ENCODE measurements at places on chromosomes 5 and 9.

DNA sequence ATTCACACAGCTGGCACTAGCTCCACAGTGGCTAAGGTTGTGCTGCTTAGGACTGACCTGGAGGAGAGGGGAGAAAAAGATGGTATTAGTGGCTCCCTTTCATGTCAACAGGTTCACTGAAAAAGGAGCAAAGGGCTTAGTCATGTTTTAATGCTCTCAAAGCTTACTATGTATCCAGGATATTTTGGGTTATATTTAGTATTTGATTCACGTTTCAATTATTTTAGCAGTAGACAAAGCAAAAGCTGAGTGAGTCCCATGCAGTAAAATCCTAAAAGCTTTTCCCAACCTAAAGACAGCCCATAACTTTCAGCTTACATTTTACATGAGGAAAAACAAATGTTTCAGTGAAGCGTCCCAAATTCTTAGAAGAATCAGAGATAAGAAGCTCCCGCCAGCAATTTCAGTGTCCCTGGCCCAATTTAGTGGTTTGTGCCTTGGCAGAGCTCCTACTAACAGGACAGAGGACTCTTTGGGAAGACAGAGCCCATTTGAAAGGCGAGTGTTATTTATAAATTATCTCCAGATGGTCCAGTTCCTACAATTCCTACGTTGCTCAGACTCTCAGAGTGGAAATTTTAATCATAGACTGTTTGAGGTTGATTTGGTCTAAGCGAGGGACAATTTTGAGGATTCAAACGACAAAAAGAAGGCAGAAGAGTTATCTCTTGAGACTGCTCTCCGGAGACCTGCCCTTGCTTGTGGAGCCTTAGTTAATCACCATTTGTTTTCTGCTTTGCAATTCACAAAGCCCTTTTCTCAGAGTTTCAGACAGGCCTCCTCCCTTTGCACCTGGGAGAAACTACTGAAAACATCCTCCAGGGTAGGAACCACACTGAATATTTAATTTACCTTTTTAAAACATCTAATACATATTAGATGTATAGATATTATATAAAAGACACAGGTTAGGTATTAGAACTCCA is 225.0 kb upstream of the ANKRD55 start:
- DNase-seq, result no peak

DNA sequence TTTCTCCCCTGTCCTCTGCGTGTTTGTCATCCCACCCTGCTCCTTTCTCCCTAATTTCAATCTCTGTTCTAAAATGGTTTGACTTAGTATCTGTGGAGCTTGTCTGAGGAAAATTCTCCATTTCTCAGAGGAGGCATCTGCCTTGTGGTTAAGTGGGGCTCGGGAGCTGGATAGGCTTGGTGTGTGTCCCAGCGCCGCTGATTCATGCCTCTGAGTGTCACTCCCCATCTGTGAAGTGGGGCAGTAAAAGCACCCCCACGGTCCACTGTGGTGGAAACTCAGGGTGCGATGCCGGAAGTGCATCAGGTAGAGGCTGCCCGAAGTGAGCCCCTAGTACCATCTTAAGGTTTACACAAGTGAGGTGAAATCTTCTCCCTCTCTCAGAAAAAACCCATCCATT is 37.6 kb downstream of the LRSAM1 start:
- no peak for DNase-seq

DNA sequence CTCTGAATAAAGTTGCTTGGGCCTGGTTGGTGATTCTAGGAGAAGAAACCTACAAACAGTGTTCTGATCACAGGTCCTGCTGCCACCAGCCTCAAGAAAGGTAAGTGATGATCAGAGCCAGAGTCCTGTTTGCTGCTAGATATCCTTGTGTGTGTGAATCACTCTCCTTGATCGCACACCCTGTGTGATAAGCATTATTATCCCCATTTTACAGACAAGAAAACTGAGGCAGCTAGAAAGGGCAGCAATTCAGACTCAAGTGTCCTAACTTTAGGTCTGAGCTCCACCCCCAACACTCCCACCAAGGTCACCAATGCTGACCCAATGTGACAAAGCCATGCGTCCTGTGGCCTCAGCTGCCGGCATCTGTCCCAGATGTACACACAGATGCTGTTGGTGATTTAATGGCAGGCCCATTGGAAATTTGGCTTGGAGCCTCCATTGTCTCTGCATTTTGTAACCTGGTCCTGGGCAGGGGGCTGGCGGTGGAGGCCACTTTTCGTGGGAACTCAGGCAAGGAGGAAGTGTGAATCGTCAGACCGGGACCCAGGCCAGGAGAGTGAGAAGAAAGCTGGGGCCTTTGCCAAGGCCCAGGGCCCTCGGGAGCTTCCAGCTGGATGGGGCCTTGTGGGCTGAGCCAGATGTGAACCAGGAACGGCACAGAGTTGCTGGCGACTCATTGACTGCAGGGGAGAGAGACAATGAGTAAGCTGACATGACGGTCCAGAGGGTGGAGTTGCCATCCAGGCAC is 29.8 kb upstream of the GGTA1 start:
- peak; percentile 86 for DNase-seq

DNA sequence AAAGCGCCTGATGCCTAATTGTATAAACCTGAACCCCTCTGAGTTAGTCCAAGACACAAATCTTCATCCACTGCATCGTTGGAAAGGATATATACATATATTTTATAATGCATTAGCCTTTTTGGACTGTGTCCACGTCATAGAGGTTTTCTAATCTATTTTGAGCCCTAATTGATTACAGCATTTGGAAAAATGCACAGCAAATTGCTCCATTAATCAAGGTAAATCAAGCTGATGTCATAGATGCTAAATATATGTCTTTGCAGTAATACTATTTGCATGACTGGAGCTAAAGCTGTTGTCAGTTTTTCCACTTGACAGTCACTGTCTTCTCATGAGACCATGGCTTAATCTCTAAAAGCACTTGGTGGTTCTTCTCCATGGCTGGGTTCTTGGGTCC is 483.5 kb upstream of the TNC start:
- DNase-seq, result no peak

DNA sequence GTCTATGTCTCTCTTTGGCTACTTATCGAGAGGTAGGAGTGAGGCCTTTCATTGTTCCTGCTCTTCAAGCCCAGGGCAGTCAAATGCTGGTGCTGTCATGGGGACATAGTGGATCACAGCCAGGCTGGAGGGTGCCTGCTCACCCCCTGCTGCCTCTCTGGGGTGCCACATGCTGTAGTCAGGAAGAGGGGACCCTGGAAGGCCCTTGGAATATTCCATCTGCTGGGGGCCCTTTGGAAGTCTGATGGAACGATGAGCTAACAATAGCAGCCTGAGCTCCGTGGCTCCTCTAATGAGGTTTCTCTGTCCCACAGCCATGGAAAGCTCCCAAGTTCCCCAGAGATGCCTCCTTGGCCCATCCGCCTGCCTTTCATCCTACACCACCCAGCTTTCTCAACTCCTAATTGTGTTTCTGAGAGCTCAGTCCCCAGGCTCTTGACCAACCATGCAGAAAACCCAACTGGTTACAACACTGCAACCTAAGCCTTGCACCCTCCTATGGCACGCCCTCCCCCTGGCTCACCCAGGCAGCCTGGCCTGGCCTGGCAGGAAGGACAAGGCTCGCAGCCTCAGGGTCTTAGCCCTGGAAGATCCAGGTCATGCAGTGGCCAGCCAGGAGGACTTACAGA is 91.7 kb downstream of the NRG2 start:
- DNase-seq, result no peak

- peak; percentile 57 for DNase-seq
Observed at GRCh38 chr5:100644185-100644584, 109.0 kb downstream of the FAM174A start.

- DNase-seq, result no peak
Observed at GRCh38 chr9:281741-282645, 67.3 kb downstream of the DOCK8 start.

DNA sequence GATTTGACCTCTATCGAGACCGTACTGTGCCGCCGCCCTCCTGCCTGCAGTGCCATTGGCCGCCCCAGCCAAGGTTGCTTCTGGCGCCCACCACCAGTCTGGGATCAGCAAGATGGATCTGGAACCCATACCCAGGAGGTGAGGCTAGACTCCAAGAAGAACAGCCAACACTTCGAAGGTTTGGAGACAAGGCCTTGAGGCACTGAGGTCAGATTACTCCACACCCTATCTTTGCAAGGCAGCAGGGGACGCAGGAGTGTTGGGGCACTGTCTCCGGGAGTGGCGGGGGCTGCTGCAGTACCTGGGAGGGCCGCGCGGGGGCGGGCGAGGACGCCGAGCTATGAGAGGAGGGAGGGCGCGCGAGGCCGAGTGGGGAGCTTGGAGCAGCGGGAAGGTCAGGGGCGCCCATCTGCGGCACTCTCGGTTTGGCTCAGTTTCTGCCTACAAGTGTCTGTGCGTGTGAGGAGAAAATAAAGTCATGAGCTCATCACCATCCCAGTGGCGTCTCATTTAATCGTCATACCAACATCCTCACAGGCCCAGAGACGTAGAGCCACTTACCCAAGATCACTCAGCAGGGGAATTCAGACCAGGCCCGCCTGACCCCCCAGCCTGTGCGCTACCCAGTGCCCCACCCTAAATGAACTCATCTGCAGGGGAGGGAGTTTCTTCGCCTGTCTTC is 20.5 kb upstream of the PSD2 start:
- peak; percentile 23 for DNase-seq
